ENCODE measurements at places on chromosomes 5 and 9. TPM values are rescaled to one million over a fixed set of nuclear protein-coding genes. Genes with fewer than 3 reads are reported as not detected.

PCDHGA3 gene
- total RNA-seq, result 4.8 TPM

SNCAIP gene
- 34.0 TPM for total RNA-seq

FYB1 gene
- 5.5 TPM for total RNA-seq

CARTPT gene
- total RNA-seq, result 0.23 TPM

CCL21 gene
- 26.2 TPM for total RNA-seq

GDA gene
- total RNA-seq, result 0.88 TPM

CDH9 gene
- 10.2 TPM for total RNA-seq

FRMPD1 gene
- 2.1 TPM for total RNA-seq

ARHGEF37 gene
- 6.9 TPM for total RNA-seq

FAM153A gene
- total RNA-seq, result 0.58 TPM

PCDH12 gene
- total RNA-seq, result 30.1 TPM

CDC26 gene
- 14.9 TPM for total RNA-seq

CRHBP gene
- total RNA-seq, result 33.6 TPM

EXD3 gene
- 32.1 TPM for total RNA-seq

PCDHGA10 gene
- total RNA-seq, result 9.1 TPM

CDC20B gene
- 0.29 TPM for total RNA-seq

TAL2 gene
- 4.1 TPM for total RNA-seq

EIF4E1B gene
- not detected for total RNA-seq

BRINP1 gene
- 6.7 TPM for total RNA-seq

MRPS30 gene
- 123 TPM for total RNA-seq

OLFML2A gene
- 33.7 TPM for total RNA-seq

CCNJL gene
- total RNA-seq, result 4.5 TPM

DBH gene
- total RNA-seq, result 1.1 TPM

PCDHA1 gene
- 0.12 TPM for total RNA-seq

All from metanephros (tissue), 2 donors.